Left ventricle myocardium inferior (tissue), 1 donor: ENCODE measurements at places on chromosomes 2 and 18.
A peak's percentile ranks its signal among the peaks of the same experiment; 100 is the strongest.

DNA sequence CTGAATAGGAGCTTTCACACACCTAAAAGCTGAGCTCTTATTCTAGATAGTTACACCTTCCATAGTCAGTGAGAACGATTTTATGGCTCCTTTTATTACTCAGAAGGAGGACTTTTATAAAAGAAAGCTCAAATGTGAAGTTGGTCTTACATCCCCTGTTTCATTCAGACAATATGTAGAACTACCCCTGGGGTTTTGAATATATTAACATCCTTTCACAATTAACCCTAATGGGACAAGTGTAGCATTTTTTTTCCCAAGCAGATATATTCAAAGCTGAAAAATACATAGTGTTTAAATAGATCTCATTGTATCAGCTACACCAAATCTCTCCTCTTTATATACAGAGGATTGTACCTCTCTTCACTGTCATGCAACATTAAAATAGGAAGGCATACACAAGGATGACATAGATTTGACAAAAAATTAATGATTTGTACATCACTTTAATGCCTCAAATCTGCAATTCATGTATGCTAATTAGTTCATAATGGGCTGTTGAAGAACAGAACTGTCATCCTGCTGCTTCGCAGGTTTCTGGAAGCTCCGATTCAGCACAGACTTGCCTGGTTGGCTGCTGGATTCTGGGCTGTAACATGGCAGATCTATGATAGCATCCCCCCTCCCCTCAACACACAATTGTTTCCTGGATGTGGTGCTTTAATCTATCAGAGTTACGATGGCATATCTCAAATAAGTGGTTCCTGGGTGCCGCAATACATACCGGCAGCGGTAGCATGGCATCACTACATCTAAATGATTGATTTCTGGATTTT, 129.7 kb upstream of the PARD3B start:
- no peak for DNase-seq

GRCh38 chr2:45117383-45117782, 108.1 kb upstream of the SIX2 start:
- no peak for DNase-seq

DNA sequence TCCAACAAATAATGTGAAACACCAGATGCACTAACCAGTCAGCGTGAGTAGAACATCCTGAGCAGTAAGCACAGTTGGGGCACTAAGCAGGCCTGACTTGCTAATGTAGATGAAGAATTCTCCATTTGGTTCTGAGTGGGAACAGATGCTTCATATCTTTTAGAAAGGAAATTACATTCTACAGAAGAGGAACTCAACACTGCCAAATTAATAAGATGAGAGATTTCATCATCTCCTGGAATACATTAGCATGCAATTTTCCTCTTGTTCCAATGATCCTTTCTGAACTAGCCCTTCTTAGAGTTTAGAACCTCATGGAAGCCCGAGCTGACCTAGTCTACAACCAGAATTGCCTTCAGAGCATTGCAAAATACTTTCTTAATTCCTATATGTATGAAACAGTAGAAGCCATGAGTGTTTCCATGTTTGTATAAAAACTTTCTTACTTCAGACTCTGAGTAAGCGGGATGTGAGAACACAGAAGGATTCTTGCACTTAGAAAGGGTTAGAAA, 34.8 kb downstream of the COL5A2 start:
- DNase-seq = no peak

GRCh38 chr2:226995625-226996041, 159.8 kb downstream of the RHBDD1 start:
- peak; percentile 29 for DNase-seq

GRCh38 chr2:19070886-19071285, 287.5 kb downstream of the OSR1 start:
- DNase-seq = no peak

GRCh38 chr2:152525277-152525838, 190.4 kb downstream of the FMNL2 start:
- no peak for DNase-seq

GRCh38 chr18:62721839-62722795, 6.8 kb downstream of the PHLPP1 start:
- DNase-seq = no peak

DNA sequence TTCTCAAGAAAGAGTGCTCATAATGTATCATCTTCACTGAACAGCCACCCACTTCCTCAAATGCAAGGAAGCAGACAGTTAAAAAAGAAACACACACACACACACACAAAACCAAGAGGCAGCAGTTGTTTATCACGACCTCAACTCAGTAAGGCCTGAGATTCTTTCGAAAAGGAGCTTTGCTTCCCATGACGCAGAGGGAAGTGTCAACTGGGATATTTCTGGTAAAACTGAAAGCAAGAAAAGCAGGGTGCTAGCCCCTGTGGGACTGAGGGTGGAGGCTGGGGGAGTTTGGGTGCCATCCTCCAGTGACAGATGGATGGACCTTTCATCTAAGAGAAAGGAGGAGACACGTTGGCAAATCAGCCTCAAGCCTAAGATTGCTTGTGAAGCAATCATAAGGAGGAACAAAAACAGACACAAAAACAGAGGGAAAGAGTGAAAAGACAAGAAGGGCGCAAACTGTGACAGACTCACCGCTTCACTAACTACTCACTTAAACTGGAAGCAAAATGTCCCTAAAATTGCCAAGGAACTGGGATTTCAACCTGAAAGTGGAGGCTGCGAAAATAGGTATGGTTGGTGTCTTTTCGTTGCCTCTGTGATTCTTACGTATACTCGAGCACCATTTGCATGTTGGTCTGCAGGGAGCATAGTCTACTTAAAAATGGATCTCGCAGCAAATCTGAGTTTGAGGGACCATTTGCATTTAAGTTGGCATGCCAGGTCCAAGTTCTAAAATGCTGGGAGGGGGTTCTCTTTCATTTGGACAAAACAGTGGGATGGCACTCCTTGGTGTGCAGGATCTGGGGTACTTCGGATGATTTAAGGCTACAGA, at the start of gene ARHGAP25:
Gene ARHGAP25 (plus strand): TSS at position 124 of the 838 bp plus-strand sequence. CDS start 389 bp downstream, at position 513.
- DNase-seq = no peak

DNA sequence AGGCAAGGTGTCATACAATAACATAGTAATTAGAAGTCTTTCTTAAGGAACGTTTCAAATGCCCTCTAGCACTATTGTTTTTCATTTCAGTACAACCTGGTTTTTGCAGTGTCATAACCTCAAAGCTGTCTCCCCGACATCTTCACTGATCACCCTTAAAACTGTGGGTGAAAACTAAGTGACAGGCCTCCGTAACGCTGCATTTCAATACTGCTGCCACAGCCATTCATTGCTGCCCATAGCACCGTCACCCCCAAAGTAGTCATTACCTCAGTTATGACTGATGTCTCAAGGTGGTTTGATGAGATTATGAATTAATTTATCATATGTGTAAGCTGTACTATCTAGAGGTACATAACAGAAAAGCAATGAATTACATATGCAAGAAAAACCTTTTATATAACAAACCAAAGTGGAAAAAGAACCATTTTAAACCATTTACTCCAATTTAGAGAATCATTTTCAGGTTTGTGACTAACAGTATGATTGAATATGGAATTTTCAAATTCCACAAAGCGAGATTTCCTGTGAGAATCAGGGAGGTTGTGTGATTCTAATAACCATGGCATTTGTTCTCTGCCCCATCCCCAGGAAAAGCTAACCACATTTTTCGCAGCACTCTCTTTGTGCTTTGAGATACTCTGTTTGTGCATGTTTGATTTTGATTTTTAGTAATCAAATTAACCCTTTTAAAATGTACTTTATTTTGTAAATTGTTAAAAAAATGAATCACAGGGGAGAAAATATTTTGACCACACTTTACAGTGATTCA, 263.0 kb downstream of the PTGR3 start:
- DNase-seq = no peak

GRCh38 chr2:62309465-62310091, 113.7 kb downstream of the B3GNT2 start:
- DNase-seq = no peak

DNA sequence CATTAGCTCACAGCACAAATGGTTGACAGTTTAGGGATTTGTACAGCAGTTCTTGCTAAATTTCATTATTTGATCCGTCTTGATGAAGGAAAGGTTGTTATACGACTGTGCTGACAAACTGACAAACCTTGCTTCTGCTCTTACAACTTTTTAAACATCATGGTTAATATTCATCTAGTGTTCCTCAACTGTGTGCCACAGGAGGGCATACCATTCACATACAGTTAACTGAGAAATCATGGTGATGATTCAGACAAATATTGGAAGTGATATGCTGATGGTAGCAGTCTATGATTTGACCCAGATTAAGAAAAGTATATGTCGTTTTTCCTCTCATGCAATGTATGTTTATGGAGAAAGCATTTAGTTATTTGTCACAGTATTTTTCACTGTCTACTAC, 129.8 kb upstream of the FSIP2 start:
- DNase-seq = no peak

DNA sequence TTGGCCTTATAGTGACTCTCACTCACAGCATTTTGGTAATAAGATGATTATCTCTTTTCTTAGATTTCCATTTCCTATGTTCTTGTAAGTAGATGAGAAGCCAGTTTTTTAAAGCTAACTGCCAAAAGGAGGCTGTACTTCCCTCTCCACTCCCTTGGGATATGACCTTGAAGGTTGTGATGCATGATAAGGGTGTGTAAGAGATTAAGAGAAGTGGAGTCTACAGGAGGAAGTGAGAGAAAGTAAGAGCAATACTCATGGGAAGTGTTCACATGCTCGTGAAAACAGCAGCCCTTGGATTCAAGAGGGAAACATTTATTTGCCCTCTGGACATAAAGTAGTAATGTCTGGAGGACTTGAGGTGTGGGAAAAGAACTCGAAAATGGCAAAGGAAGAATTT, 171.5 kb downstream of the EVA1A start:
- DNase-seq = no peak

- DNase-seq = no peak
Observed at GRCh38 chr2:38648107-38648761, 17.7 kb upstream of the GALM start.

DNA sequence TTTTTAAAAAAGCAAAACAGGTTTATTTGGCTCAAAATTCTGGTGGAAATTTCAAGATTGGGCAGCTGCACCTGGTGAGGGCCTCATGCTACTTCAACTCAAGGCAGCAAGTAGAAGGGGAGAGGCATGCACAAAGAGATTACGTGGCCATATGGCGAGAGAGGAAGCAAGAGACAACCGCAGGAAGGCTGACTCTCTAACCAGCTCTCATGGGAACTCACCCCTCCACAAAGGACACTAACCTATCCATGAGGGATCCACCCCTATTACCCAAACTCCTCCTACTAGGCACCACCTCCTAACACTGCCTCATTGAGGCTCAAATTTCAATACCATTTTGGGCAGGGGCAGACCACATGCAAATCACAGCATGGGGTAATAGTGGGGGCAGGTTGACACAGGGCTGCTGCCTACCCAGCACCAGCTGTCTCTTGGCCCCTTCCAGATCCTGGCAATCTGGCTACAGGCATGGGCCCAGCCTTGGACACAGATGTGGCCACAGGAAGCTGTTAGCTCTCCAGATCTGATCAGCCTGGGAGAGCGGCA, 2.0 kb upstream of the CAPN10 start:
- peak; percentile 7 for DNase-seq

- DNase-seq = no peak
Observed at GRCh38 chr2:28137221-28137620, 246.7 kb downstream of the BABAM2 start.

GRCh38 chr2:56084111-56084901, 99.5 kb upstream of the CCDC85A start:
- no peak for DNase-seq

DNA sequence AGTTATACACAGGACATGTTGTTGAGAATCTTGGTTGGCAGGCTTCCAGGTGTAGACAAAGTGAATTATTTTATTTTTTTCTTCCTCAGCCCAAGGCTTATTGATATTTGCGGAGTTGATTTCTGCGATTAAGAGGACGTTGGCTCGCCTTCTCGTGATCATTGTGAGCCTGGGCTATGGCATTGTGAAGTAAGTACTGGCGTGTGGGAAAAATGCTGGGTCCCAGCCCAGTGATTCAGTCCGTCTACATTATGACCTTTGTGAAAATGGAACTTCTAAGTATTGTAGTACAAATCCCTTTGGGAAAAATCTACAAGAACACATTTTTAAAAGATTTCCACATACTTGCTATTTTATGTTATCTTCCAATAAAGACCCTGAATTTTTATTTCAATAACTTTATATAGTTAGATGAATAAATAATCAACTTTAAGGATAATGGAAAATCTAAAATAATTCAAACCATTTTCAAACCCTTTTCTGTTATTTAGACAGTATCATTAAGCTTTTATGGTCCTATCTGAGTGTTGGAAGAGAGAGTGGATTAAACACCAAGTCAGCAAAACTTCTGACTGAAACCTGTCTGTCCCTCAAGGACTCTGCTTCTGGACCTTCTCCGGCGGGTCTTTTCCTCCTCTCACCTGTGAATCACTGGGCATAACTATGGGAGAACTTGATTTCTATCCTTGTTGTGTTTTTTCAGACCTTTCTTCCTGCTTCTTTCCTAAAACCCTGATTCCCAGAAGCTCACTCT, 31.0 kb downstream of the TMEM87B start:
- no peak for DNase-seq

- DNase-seq = no peak
Observed at GRCh38 chr2:207807516-207807915, 37.8 kb upstream of the FZD5 start.

DNA sequence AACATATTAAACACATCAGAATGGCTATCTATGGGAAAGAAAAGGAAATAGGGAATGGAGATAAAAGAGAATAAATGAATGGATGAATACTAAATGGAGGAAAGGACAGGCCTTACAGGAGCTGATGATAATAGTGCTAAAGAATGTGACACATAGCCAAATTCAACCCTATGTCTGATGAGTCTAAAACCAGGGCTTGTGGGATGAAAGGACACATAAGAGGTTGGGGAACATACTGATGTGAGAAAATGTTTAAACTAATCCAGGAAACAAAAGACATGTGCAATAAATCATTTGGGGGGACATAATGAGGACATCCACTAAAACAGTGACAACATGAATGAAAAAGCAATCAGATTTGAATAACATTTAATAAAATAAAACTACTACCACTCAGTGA, 120.0 kb downstream of the DYM start:
- DNase-seq = no peak

- no peak for DNase-seq
Observed at GRCh38 chr2:23220513-23221094, 164.4 kb upstream of the KLHL29 start.

DNA sequence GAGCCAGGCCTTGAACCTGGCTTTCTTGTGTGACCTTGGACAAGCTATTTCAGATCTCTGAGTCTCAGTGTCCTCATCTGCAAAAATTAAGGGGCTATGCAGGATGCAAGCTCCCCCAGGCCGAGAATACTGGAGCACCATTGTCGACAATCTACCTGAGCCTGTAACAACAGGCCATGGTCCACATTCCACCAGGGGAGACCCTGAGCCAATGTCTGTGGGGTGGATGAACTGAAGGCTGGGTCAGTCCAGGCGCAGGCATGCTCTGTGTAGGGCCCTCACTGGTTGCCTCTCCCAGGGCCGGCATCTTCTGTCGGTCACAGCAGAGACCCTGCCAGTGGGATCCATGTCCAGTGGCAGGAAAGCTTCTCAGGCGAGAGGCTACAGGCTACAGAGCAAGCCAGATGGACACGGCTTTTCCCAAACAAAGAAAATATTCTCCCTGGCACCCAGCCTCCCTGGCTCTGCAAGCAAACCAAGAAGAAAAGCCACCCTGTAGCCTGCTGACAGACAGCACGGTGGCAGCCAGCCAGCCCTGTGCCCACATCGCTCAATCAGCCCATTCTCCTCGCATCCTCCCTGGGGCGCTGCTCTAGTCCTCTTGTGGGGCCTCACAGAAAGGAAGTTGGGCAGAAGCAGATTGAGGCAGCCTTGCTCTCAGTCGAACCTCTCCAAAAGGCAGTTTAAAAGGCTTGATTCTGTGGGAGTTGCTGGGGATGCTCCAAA, 48.7 kb upstream of the FZD7 start:
- DNase-seq = no peak
